ENCODE measurements at places on chromosomes 5 and 9. TPM values are rescaled to one million over a fixed set of nuclear protein-coding genes. Genes with fewer than 3 reads are reported as not detected.

GRCh38 chr5:1413211-1413610 lies 32.0 kb downstream of the SLC6A3 start:
- H3K4me3 ChIP-seq, result no peak overlapping the region
- no peak overlapping the region for H3K27ac ChIP-seq
- H3K36me3 ChIP-seq, result no peaks in the 10 kb centered on the region

Gene IL13
- total RNA-seq, result not detected

Gene STING1
- not detected for total RNA-seq

DNA sequence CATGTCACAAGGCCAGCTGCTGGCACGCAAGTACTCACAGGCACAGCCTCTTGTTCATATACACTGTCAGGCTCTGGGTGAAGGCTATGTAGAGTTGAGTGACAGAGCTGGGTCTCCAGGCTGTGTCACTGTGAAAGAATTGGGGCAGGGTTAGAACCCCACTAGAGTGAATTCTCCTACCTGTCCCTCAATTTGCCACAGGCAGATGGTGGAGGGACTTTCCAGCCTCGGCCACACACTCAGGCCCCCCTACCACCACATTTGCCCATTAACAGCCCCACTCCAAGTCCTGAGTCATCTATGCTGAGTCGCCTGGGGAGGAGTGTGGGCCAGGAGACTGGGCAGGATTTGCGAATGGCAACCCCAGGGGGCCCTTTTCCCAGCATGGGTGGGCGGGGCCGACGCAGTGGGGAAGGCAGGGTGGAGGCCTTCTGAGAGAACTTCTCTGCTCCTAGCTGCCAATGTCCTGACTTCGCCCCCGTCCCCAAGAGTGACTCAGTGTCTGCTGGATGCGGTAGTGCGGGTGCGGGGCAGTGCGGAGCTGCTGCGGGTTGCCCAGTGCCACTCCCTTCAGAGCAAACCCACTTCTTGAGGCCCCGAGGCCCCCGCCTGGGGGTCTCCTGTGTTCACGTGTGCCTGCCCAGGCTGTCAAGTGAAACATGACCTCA lies 50.3 kb upstream of the PSD2 start:
- peaks cover 48% of the 10 kb centered on the region for H3K27me3 ChIP-seq
- H3K27ac ChIP-seq, result no peak overlapping the region
- no peaks in the 10 kb centered on the region for H3K36me3 ChIP-seq

GRCh38 chr5:10599862-10600284 lies 36.0 kb downstream of the ANKRD33B start:
- no peak overlapping the region for H3K27ac ChIP-seq
- H3K4me1 ChIP-seq, result no peaks in the 10 kb centered on the region
- H3K4me3 ChIP-seq, result no peak overlapping the region
- no peak for DNase-seq
- H3K36me3 ChIP-seq, result no peaks in the 10 kb centered on the region
- no peaks in the 10 kb centered on the region for H3K27me3 ChIP-seq

GRCh38 chr9:134192311-134192950 lies 28.1 kb upstream of the RNU6ATAC start:
- no peak for DNase-seq
- no peaks in the 10 kb centered on the region for H3K4me1 ChIP-seq
- H3K36me3 ChIP-seq, result no peaks in the 10 kb centered on the region
- H3K4me3 ChIP-seq, result no peak overlapping the region

Gene KDM3B
- total RNA-seq, result 86.6 TPM

Gene ZNF300
- 25.9 TPM for total RNA-seq

Gene DHFR
- 95.6 TPM for total RNA-seq

DNA sequence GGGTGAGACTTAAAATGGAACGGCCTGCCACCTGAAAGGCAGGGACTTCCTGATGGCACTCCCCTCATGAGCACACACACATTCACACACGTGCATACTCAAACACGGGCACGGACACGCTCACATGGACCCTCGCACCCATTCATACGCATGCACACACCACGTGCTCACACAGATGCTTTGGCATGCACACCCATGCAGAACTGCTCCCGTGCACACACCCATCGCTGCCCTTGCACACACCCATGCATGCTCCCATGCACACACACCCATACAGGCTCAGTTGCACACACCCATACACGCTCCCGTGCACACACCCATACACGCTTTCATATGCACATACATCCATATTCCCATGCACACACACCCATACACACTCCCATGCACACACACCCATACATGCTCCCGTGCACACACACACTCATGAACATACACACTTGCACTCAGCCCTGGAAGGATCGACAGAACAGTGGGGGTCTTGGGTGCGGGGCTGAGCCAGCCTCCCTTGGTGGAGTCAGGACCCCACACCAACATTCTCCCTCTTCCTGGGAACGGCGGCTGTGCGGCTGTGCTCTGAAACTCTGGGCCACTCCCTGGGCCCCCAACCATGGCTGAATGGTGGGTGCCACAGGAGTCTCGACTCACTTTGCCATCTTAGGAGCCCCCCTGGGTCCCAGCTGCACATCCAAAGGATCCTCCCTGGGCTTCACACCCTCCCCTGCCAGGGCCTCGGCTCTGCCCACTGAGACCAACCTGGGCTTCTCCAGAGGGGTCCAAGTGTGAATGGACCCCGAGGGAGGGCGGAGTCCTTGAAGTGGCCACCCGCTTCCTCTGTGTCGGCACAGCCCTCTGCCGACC lies 115.2 kb downstream of the RXRA start:
- no peak for DNase-seq
- H3K27ac ChIP-seq, result no peak overlapping the region
- H3K4me1 ChIP-seq, result no peaks in the 10 kb centered on the region
- H3K36me3 ChIP-seq, result no peaks in the 10 kb centered on the region
- no peak overlapping the region for H3K4me3 ChIP-seq
- no peaks in the 10 kb centered on the region for H3K27me3 ChIP-seq

Gene NIPAL4
- 0.27 TPM for total RNA-seq

- DNase-seq, result peak; percentile 44
- no peaks in the 10 kb centered on the region for H3K36me3 ChIP-seq
- H3K4me1 ChIP-seq, result peaks cover 18% of the 10 kb centered on the region
- no peak overlapping the region for H3K27ac ChIP-seq
- H3K27me3 ChIP-seq, result no peaks in the 10 kb centered on the region
- H3K4me3 ChIP-seq, result peak overlapping the region; percentile 27
Observed at GRCh38 chr5:158812408-158812807, 287.3 kb downstream of the EBF1 start.

- H3K4me1 ChIP-seq, result peaks cover 13% of the 10 kb centered on the region
- H3K36me3 ChIP-seq, result no peaks in the 10 kb centered on the region
- no peak overlapping the region for H3K4me3 ChIP-seq
- DNase-seq, result no peak
- H3K27ac ChIP-seq, result no peak overlapping the region
Observed at GRCh38 chr5:154055201-154055600, 16.4 kb downstream of the MFAP3 start.

Gene BTNL9
- total RNA-seq, result 3.4 TPM

Gene NXNL2
- 4.3 TPM for total RNA-seq

DNA sequence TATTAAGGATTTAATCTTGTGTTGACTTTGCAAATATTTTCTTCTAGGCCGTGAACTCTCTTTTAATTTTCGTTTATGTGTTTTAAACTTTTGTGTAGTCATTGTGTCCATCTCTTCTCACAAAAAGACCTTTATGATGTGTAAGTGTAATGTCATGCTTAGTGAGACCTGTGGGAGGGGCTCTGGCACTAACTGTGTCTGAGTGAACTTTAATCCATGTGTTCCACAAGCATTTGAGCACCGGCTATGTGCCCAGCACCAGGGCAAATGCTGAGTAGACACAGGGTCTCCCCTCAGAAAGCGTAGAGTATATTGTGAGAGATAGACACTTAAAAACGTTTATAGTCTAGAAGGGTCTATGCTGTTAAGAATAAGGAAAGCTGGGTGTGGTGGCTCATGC lies 272.6 kb upstream of the TUT7 start:
- H3K27ac ChIP-seq, result no peak overlapping the region
- H3K36me3 ChIP-seq, result no peaks in the 10 kb centered on the region

- no peak overlapping the region for H3K27ac ChIP-seq
- H3K36me3 ChIP-seq, result no peaks in the 10 kb centered on the region
- H3K4me1 ChIP-seq, result no peaks in the 10 kb centered on the region
- H3K4me3 ChIP-seq, result no peak overlapping the region
- no peaks in the 10 kb centered on the region for H3K27me3 ChIP-seq
- DNase-seq, result peak; percentile 81
Observed at GRCh38 chr5:152246401-152246800, 158.7 kb downstream of the NMUR2 start.

Gene TAS2R1
- total RNA-seq, result 0.31 TPM

GRCh38 chr5:35337340-35338156 lies 107.3 kb upstream of the PRLR start:
- H3K36me3 ChIP-seq, result no peaks in the 10 kb centered on the region
- no peak overlapping the region for H3K4me3 ChIP-seq
- peak; percentile 81 for DNase-seq
- H3K4me1 ChIP-seq, result peaks cover 16% of the 10 kb centered on the region

Gene ADAMTSL1
- 5.0 TPM for total RNA-seq

Gene PAEP
- not detected for total RNA-seq

DNA sequence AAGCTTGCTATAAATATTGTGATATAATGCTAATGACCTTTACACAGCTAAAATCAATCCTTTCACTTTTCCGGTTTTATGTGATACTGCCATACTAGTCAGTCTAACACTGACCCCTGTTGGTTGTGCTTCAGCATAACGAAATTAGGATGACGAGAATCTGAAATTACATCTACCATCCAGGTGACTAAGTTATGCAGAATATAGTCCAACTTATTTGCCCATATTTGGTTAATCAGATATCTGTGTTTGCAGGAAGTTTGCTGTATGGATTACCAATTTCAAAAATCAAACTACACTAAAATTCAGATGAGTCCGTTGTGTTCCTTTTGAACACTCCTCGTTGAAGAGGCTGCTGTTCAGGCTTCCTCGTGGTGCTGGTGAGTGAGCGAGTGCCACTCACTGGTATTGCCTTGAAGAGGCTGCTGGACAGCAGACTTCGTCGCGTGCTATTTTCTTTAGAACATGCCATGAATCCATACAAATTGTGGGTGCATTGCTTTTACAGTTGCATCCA lies 32.5 kb downstream of the TENT4A start:
- peak; percentile 63 for DNase-seq
- peaks cover 7% of the 10 kb centered on the region for H3K36me3 ChIP-seq
- H3K27me3 ChIP-seq, result no peaks in the 10 kb centered on the region
- no peak overlapping the region for H3K27ac ChIP-seq
- peaks cover 8% of the 10 kb centered on the region for H3K4me1 ChIP-seq

Gene ARSI
- 6.9 TPM for total RNA-seq

All from GM23338 (cell line).